ENCODE measurements at places on chromosomes 13 and 19.

DNA sequence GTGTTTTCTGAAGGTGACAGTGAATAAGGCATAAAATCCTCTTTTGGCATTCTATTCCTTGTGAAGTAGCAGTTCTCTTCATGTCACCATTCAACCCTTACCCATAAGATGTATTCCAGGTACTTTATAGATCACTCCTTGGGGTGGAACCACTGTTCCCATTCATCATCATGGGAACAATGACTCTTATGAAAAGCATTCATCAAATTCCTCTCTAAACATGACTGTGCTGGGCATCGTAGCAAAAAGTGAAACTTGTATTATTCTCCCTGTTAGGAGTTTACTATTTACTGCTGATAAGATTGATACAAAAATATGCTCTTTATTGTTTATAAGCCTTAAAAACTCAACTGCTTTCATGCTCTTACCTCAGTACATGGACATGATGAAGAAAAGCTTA is 793.4 kb downstream of the LIG4 start:
- DNase-seq, result no peak

DNA sequence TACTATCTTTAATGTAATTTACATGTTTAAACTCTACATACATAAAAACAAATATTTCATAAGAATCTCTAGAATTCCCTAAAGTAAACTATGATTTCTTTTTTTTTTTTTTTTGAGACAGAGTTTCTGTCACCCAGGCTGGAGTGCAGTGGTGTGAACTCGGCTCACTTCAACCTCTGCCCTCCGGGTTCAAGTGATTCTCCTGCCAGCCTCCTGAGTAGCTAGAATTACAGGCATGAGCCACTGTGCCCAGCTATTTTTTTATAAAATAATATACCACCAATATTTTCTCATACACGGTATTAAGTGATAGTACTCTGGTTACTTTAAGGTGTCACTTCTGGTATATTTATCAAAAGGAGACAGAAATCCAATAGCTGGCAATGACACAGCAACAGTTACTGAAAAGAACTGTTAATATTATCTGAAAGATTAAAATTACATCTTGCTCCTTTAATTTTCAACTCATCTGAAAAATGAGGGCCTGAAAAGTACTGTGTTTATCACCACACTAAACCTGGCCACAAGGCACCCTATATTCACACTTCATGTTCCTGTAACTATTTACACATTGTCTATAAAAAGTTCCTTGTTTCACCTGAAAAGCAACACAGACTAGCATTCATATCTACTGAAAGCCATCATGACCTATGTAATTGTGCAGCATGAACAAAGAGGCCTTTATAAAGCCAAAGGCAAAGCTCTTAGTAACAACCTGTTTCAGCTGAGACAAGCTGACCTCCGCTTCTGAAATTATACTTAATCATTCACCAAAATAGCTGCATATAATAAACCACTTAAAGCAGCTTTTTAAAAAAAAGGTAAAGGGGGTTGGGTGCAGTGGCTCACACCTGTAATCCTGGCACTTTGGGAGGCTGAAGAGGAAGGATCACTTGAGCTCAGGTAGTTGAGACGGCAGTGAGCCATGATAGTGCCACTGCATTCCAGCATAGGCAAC is 106.1 kb downstream of the SLC25A15 start:
- DNase-seq, result no peak

GRCh38 chr13:95387733-95388207 is 86.5 kb upstream of the ABCC4 start:
- no peak for DNase-seq

DNA sequence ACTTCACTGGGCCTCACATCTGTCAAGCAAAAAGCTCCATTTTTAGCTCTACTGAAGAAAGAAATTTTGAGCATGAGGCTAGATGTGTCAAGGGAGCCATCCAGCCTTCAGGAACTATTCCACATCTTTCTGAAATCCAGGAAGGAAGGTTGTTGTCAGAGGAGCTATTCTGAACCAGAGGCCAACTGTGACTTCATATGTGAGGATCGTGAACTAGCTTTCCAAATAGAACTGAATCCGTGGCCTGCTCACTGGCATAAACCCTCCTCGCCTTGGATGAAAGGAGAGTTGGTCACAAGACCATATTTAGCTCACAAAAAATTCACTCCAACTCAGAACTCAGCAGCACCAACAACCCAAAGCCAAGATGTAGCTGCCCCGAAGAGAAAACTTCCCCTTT is 195.8 kb downstream of the FOXO1 start:
- no peak for DNase-seq

DNA sequence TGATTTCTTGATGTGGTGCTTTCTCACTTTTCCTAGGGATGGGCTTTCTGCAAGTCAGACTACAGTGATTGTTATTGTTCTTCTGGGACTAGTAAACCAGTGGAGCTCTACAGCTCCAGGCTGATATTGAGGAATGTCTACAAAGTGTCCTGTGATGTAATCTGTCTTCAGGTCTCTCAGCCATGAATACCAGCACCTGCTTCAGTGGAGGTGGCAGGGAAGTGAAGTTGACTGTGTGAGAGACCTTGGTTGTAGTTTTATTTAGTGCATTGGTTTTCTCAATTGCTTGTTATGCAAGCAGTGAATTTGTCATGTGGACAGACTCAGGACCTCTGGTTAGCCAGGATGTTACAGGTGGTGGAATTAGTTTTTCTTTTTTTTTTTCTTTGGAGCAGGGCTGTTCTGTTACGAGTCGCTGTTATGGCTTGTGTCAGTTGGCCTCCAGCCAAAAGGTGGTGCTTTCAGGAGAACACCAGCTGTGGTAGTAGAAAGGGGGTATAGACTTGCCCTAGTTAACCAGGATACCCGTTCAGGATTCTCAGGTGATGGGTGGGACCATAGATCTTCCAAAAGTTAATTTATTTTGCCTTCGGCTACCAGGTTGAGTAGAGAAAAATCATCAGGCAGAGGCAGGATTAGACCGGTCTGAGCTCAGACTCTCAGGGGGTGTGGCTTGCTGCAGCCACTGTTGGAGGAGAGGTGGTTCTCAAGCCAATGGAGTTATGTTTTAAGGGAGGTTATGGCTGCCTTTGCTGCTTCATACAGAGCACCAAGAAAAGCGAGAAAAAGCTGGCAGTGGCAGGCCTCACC is 11.9 kb upstream of the ZNF675 start:
- DNase-seq, result no peak

GRCh38 chr13:102400675-102401145 is 1.1 kb downstream of the FGF14 start:
- DNase-seq, result peak; percentile 76

DNA sequence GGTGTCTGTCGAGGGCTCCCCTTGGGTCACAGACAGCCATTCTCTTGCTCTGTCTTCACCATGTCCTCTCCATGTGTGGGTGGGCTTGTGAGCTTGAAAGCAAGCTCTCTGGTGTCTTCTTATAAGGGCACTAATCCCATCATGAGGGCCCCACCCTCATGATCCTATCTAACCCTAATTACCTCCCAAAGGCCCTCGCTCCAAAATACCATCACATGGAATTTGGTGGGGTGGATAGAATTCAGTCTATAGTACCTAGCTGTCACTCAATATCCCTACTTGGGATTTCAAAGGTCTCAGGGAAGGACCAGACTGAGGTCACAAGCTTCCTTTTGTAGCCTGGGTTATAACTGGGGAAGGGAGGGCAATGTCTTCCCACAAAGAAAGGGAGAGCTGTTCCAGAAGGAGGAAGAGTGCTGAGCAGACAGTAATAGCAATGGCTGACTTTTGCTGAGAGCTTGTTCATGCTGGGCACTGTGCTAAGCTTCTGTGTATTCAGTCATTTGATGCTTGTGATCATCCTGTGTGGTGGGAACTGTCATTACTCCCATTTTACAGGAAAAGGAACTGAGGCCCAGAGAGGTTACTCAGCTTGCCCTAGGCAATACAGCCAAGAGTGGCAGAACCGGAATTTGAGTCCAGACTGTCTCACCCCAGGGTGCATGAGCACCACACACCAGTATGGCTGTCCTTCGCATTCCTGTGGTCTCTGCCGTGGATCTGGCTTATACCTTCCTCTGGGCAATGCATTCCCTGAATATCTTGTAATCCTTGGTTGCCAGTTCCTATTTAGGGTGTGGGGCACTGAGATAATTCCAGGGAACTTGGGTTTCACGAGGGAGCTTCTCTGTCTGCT is 8.2 kb downstream of the FXYD5 start:
- DNase-seq, result peak; percentile 13

DNA sequence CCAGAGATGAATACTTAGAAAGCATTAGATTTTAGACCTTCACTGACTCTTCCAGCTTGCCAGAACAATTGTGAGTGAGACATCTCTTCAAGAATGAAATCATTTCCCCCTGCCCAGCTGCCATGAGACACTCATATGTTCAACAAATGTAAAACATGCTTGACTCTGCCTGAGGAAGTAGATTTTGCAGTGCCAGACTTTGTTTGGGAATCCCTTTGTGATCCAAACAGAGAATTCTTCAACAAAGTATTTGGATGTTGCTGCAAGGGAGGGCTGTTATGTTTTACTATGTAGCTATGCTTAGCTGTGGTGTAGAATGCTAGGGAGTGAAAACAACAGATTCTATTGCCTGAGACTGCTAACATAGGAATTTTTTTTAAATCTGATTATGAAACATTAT is 416.4 kb downstream of the DCT start:
- no peak for DNase-seq

DNA sequence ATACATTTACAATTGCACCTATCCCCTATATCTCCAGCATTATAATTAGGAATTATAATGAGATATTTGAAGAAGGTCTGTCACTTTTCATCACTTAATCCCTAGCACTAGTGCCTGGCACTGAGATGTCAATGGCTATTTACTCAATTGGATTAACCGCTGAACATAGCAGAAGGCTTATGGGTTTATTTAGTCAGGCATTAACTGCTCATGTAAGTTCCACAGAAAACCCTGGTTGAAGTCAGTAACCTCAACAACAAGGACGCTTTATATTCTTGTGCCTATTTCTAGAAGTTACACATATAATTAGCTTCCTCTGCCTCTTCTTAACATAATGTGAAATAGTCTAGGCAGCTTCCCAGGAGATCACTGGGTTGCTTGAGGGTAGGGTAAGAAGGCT is 107.5 kb upstream of the POSTN start:
- no peak for DNase-seq

GRCh38 chr13:66618702-66619101 is 611.4 kb downstream of the PCDH9 start:
- DNase-seq, result no peak

DNA sequence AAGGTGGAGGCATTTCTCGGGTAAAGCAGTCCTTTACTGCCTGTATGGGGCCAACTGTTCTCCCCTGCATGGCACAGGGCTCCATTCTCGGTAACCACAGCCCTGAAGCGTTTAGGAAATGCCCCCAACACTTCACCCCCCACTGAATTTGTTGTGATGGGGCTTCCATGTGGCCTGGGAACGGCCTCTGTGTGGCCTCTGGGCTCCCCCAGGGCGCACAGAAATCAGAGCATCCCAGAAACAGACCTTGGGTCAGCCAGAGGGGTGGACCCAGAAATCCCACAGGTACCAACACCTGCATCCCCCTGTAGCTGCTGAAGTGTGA is 153.7 kb upstream of the VSTM2B start:
- peak; percentile 10 for DNase-seq

- DNase-seq, result peak; percentile 92
These were observed at the start of gene C5AR2 for GRCh38 chr19:47331931-47332547. TSS of gene C5AR2 (plus strand) at chr19:47332175. CDS start at chr19:47340800, 8,625 bp downstream.

- DNase-seq, result no peak
These were observed at the start of gene KLK11 for GRCh38 chr19:51026554-51026831. TSS of gene KLK11 (minus strand) at chr19:51026616. CDS start at chr19:51025631, 985 bp downstream.

DNA sequence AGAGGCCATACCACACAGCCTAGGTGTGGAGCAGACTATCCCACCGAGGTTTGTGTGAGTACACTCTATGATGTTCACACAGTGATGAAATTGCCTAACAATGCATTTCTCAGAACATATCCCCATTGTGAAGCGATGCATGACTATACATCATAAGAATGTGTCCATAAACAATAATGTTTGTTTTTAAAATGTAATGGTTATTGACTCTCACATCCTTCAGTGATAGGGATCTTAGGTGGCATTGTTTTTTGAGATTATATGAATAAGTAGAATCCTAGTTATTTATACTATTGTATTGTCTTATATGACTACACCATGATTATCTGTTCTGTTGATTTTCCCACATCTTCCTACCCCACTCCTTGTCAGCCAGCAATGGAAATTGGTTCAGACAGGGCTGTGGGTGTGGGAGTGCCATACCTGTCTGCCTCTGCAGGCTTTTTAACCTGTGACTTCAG is 13.6 kb downstream of the CCNA1 start:
- DNase-seq, result no peak

DNA sequence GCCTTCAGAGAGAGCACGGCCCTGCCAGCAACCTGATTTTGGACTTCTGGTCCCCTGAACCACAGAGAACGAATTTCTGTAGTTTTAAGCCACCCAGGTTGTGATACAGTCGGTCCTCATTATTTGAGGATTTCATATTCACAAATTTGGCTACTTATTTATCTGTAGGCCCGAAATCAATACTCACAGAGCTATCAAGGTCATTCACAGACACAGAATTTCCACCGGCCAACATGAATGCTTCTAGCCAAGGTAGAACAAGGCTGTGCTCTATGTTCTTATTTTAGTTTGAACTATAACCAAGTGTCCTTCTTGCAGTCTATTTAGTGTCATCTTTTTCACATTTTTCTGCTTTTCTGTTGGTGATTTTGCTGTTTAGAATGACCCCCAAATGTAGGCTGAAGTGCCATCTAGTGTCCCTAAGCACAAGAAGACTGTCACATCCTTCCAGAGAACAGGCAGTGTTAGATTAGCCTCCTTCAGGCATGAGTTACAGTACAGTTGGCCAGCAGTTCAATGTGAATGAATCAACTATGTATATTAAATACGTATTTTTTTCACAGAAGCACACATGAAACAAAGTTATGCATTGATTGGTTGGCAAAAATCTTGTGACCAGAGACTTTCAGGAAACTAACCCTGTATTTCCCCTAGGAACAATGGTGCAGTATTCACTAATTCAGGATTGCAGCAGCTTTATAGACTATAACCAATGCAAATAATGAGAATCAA is 63.5 kb downstream of the C13orf42 start:
- no peak for DNase-seq

DNA sequence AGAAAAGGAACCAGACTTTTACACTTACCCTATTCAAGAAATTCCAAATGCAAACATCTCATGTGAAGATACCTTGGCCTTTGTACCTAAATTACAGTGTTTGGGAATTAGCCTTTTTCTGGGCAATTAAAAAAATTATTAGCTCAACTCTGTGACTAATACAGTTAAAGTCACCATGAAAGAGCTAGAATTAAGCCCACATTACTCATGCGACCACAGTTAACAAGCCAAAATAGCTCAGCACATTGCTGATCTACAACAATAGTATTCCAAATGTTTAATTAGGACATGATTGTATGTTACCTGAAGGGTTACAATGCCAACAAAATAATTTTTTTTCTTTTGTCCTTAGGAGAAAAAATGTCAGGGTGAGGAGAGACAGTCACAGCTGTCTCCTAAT is 263.6 kb upstream of the GPC6 start:
- no peak for DNase-seq

GRCh38 chr19:55119053-55119452 is 1.6 kb upstream of the PPP1R12C start:
- no peak for DNase-seq

GRCh38 chr13:97422118-97423054 is 11.6 kb upstream of the RAP2A start:
- DNase-seq, result no peak

GRCh38 chr19:27777242-27777641 is 1435.7 kb downstream of the UQCRFS1 start:
- no peak for DNase-seq

- DNase-seq, result no peak
These were observed 82.5 kb upstream of the MYCBP2 start for GRCh38 chr13:77409412-77409811.

- DNase-seq, result no peak
These were observed 1.1 kb downstream of the COX6B2 start for GRCh38 chr19:55353356-55353802.
